ENCODE measurements at places on chromosomes 4 and X.

GRCh38 chr4:101953949-101954348 is 163.4 kb downstream of the BANK1 start:
- DNase-seq: no peak

GRCh38 chr4:22688236-22688635 is 4.5 kb upstream of the GBA3 start:
- no peak for DNase-seq

- DNase-seq: no peak
Observed at GRCh38 chrX:12779534-12779933, 11.7 kb upstream of the PRPS2 start.

GRCh38 chrX:63466690-63467089 is 115.6 kb upstream of the SPIN4 start:
- DNase-seq: no peak

- DNase-seq: no peak
Observed at GRCh38 chr4:186642530-186642929, 81.1 kb downstream of the FAT1 start.

DNA sequence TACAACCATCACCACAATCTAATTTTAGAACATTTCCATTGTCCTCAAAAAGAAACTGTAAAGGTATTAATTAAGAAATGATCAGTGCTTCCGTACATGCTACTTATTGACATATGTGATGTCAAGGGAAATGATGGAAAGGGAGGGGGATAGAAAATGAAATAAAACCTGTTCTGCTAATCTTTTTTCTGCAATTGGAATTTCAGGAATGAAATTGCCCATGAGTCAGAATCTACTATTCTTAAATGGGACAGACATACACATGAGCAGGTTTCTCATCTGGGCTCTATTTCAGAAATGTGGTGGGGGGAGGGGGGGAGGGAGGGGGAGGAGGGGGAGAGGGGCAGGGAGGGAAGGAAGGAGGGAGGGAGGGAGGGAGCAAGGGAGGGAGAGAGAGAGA is 91.0 kb downstream of the SHROOM4 start:
- DNase-seq: no peak

DNA sequence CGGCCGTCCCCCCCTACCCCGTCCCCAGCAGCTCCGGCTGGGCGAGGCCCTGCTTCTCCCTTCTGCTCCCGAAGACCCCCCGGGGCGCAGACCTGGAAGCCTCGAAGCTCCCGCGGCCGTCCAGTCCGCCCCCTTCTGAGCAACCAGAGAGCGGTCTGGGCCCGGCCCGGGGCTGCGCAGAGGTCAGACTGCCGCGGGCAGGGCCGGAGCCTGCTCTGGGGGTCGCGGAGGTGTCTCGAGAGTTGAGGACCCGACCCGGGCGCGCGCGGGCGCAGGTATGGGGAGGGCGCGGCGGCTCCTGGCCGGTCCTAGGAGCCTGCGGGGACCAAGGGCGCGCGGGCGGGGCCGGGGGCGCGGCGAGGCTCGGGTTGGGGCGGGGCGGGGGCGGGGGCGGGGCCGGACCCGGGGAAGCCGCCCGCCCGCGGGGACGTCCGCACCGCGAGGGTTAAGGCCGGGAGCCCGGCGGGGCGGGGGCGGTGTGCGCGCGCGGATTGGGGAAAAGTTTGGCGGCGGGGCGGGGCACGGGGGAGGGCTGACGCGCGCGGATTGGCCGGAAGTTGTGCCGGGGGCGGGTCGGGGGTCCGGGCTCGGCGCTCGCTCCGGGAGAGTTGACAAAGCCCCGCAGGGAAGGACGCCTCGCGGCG is at the start of gene FGFRL1:
FGFRL1 (plus strand) TSS at position 605 of the 644 bp plus-strand sequence. CDS start 860 bp downstream, outside the sequence.
- DNase-seq: peak; percentile 93

DNA sequence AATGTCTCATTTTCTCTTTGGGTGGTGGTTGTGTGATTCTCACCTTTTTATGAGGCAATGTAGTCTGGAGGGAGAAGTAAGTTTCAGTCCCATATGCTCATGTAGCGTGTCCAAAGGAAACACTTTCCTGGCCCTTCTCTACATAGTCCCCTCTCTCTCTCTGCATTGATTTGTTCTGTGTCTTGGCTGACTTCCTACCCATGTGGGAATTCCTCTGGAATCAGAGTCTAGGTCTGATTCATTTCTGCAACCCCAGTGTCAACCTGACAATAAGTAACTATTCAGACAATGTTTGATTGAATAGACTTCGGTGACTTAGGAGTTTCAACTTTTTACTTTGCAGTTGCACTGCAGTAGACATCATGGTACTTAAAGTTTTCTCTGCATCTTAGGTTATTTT is 2.7 kb upstream of the ALAS2 start:
- no peak for DNase-seq

GRCh38 chrX:79366873-79367749 is at the start of gene ITM2A:
TSS of gene ITM2A (minus strand) at chrX:79367334. CDS start at chrX:79367215, 119 bp downstream.
- peak; percentile 44 for DNase-seq

- DNase-seq: no peak
Observed at GRCh38 chr4:8150152-8151090, 8.2 kb downstream of the ABLIM2 start.

- no peak for DNase-seq
Observed at GRCh38 chr4:36333303-36333877, 52.0 kb downstream of the DTHD1 start.

GRCh38 chrX:139932073-139932900 is 566 bp downstream of the ATP11C start:
- DNase-seq: peak; percentile 15

DNA sequence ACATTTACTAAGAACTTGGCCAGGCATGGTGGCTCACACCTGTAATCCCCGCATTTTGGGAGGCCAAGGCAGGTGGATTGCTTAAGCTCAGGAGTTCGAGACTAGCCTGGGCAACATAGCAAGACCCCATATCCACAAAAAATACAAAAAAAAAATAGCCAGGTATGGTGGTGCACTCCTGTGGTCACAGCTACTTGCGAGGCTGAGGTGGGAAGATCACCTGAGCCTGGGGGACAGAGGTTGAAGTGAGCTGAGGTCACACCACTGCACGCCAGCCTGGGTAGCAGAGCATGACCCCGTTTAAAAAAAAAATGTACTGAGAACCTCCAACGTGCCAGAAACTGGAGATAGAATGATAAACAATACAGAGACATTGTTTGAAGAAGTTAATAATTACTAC is 8.0 kb downstream of the OPRPN start:
- no peak for DNase-seq

DNA sequence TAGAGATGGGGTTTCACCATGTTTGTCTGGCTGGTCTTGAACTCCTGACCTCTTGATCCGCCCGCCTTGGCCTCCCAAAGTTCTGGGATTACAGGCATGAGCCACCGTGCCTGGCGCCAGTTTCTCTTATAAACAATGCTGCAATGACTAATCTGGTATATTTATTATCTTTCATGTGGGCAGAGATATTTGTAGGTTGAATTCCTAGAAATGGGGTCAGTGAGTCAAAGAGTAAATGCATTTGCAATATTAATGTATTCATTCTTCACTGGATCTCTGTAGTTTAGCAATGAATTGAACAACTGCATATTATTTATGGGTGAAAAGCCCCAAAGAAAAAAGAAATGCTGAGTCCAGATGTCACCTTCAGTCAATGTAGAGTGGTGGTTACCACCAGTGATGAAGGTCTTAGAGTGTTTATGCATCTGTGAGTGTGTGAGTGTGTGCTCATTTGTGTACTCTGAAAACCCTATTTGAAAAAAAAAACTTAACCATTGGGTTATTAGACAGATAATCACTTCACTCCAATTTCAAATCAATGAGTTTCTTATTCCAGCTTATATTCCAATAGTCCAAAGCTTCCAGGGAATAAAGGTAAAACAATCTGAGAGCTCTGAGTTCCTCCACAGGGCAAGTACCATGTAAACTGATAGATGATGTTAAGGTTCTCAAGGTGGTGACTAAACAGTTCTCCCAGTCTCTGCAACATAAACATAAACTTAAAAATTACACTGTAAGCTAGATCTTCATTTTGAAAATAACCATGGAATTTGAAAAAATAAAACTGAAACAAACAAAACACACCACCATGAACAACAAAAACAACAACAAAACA is 22.6 kb upstream of the CD38 start:
- peak; percentile 51 for DNase-seq

DNA sequence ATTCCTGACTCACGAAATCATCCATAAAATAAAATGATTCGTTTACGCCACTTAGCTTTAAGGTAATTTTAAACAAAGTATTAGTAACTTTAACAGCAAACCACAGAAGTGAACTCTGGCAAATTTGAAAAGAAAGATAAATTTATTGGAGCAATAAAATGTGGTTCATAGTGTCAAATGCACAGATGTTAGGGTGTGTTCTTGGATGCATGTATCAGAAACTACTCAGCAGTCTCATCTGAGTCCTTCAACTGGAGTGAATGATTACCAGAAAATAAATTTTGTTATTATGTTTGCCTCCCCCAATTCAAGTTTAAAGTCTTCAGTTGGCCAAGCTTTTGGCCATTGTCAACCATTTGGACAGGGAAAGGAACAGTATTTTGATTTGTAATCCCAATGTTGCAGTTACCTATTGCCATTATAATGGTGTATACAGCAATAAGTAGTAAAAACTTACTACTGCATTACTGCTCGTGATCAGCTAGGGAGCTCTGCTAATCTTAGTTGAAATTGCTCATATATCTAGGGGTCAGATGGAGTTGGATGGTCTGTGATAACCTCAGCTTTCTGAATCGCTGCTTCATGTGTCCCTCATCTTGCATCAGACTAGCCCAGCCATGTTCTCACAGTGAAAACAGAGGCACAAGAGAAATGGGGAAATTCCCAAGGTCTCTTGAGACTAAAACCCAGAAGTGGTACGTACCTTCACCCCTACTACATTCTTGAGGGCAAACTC is 254.6 kb upstream of the KCNIP4 start:
- DNase-seq: no peak
